ENCODE measurements at places on chromosomes 7 and 10.

- no peak for DNase-seq
Observed at GRCh38 chr7:122518488-122518887, 180.4 kb downstream of the RNF133 start.

DNA sequence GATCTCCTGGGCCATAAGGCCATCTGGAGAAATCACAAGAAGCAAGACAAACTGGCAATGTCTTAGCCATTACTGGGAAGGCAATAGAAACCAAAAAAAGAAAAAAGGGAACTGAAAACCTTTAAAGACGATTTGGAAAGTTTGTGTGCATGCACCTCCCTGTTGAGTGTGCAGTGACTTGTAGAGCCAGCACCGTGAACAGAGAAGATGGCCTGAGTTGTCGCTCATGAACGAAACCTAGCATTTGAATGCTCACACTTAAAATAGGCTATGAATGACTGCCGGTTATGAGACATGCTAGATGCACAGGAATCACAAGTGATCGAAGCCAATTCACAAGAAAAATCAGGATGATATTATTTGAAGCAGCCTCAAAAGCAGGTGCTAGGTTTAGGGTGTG, 151.3 kb upstream of the ADO start:
- DNase-seq = no peak

GRCh38 chr7:122790591-122790990, 87.9 kb upstream of the RNF148 start:
- no peak for DNase-seq

- DNase-seq = no peak
Observed at GRCh38 chr7:25664593-25664992, 436.3 kb upstream of the NPVF start.

GRCh38 chr10:132449051-132449810, 52.2 kb downstream of the PWWP2B start:
- DNase-seq = no peak

DNA sequence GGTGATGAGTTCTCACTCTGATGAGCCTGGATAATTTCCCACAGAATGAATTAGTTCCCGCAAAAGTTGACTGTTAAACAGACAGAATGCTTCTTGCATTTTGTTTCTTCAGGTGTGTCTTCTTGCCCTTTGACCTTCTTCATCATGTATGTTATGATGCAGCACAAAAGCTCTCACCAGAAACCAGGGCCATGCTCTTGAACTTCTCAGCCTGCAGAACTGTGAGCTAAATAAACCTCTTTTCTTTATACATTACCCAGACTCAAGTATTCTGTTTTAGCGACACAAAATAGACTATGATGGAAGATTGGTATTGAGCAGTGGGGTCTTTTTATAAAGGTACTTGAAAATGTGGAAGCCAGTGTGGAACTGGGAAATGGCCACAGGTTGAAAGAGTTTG, 95.2 kb upstream of the TNS3 start:
- no peak for DNase-seq

- no peak for DNase-seq
Observed at GRCh38 chr10:70950801-70951200, 62.4 kb upstream of the PCBD1 start.

GRCh38 chr10:110150046-110150445, 57.4 kb upstream of the MXI1 start:
- DNase-seq = no peak

- no peak for DNase-seq
Observed at GRCh38 chr10:44930904-44931620, 19.9 kb downstream of the TMEM72 start.

- DNase-seq = no peak
Observed at GRCh38 chr10:16565604-16566003, 43.9 kb upstream of the C1QL3 start.

- DNase-seq = no peak
Observed at GRCh38 chr10:37439826-37440225, 314.4 kb downstream of the ANKRD30A start.

DNA sequence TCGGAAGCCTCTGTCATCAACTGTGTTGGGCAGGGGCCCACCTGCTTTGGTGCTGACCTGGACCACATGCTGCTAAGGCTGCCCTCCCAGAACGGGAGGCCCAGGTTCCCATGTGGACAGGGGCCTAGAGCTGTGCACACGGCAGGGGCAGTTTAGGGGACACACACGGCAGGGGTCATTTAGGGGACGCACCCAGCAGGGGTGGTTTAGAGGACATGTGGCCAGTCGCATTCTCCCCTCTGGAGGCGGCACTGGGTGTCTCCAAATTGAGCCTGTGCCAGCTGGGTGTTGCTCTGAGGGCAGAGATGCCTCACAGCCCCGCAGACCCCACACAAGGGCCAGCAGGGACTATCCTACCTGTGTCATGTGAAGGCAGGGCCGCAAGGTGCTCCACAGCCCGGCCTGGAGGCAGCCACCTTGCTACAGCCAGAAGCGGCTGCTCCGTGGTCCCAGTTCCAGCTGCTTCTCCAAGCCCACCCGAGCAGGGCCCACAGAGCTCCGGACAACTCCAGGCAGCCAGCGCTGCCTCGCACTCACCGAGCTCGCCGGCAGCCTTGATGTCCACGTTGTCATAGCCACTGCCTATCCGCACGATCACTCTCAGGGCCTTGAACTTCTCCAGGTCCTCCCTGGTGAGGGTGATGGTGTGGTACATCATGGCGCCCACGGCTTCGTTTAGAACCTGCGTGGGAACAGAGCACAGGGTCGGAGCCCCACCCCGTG, 60.7 kb downstream of the ZRANB1 start:
- DNase-seq = peak; percentile 59

DNA sequence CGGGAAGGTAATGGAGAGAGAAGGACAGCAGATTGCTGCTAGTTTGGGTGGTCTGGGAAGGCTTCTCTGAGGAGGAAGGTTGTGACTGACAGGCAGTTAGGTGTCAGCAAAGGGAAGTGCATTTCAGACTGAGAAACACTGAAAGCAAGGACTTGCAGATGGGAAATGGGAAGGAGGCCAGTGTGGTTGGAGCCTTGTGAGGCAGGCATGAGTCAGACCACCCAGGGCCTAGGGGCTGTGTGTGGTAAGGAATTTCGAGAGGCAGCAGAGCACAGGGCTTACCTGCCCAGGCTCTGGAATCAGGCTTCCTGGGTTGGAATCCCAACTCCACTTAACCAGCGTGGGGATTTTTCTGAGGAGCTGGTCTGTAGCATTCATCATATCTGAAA, 53.5 kb downstream of the NRF1 start:
- no peak for DNase-seq

- DNase-seq = no peak
Observed at GRCh38 chr10:43683451-43684291, 35.0 kb upstream of the ZNF32 start.

DNA sequence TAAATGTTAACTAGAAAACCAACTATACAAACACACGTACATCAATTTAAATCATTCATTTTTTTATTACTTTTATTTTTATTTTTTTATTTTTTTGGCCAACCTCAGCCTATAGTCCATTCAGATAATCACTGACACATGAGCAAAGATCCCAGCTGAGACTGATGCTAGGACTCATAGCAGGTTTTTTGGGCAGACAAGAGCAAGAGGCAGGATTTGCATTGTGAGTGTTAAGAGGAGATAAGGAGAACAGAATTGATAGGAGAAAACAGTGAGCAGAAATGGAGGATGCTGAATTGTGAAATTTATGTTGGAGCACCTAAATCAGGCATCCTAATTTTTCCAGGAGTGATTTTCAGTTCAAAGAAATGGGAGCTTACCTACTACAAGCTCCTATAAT, 240.3 kb downstream of the SEMA3D start:
- DNase-seq = no peak
